ENCODE measurements at places on chromosomes 7 and 10.

DNA sequence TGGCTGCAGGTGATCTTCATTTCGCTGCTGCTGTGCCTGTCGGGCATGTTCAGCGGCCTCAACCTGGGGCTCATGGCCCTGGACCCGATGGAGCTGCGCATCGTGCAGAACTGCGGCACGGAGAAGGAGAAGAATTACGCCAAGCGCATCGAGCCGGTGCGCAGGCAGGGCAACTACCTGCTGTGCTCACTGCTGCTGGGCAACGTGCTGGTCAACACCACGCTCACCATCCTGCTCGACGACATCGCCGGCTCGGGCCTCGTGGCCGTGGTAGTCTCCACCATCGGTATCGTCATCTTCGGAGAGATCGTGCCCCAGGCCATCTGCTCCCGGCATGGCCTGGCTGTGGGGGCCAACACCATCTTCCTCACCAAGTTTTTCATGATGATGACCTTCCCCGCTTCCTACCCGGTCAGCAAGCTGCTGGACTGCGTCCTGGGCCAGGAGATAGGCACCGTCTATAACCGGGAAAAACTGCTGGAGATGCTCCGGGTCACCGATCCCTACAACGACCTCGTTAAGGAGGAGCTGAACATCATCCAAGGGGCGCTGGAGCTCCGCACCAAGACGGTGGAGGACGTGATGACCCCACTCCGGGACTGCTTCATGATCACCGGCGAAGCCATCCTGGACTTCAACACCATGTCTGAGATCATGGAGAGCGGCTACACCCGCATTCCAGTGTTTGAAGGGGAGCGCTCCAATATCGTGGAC is 1.3 kb downstream of the CNNM2 start:
- no peak for DNase-seq

DNA sequence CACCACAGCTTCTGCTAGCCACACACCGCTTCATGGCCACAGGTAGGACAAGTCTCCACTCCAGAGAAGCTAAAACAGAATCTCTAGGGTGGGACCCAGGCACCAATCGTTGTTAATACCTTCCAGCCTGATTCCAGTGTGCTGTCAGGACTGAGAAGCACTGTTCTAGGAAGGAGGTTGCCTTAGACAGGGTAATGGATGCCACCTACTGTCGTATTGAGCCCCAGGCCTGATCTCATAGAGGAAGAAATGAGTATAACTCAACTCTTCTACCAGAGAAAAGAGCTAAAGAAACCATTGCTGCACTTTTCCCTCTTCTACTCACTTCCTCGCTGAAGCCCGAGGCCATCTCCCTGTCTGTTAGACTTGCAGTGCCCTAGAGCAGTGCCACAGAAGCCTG is 31.8 kb downstream of the CNNM1 start:
- DNase-seq, result no peak

DNA sequence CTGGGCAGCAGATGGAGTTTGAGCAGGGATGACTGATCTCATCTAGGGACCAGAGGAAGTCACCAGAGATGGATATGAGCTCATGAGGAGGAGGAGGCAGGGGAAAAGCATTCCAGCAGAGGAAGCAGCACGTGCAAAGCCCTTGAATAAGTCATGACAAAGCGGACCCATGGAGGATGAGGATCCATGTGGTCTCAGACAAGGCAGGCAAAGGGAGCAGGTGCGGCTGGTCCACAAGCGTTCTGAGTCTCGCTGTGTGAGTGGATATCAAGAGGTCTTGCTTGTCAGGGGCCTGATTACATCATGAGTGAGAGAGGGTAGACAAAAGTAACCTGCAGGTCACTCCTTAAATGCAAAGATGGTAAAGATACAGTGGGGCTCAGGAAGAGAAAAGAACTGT is 307.6 kb downstream of the GRID1 start:
- DNase-seq, result no peak

DNA sequence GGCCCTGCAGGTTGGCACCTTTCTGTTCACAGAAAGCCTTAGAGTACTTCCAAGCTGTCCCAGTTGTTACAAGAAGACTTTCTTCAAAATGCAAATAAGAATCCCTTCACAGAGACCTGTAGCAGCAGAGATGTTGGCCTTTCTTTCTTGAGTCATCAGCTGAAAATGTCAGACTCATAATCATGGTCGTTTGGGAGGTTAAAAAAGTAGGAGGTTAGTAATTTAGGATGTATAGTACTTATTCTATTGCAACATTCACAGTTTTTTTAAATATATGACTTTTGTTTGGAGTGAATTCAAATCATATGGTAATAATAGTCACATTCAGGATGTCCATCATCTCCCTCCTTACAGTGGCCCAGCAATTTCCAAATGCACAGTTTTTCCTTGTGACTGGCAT is 223.9 kb upstream of the GLI3 start:
- no peak for DNase-seq

- no peak for DNase-seq
Observed at GRCh38 chr10:655184-655583, 34.3 kb downstream of the DIP2C start.

GRCh38 chr7:36742911-36743775 is 18.8 kb upstream of the AOAH start:
- no peak for DNase-seq

GRCh38 chr7:140212100-140212881 is 35.5 kb upstream of the KDM7A start:
- DNase-seq, result peak; percentile 26

- DNase-seq, result no peak
Observed at GRCh38 chr7:1861799-1862458, 191.9 kb downstream of the ELFN1 start.

DNA sequence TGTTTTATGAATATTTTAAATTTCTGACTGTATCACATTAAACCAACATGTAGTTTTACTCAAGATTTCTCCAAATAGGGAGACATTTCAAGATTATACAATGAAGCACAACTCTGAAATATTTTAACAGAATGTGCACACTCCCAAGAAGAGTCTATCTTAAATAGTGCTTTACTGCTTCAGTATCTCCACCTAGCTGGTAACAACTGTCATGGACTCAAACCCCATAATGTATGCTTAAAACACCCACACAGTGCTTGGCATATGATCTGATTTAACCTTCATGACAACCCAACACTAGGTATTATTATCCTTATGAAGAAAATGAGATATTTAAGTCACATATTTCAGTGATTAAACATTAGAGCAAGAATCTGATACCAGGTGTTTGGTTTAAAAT is 45.9 kb downstream of the ASZ1 start:
- DNase-seq, result no peak

DNA sequence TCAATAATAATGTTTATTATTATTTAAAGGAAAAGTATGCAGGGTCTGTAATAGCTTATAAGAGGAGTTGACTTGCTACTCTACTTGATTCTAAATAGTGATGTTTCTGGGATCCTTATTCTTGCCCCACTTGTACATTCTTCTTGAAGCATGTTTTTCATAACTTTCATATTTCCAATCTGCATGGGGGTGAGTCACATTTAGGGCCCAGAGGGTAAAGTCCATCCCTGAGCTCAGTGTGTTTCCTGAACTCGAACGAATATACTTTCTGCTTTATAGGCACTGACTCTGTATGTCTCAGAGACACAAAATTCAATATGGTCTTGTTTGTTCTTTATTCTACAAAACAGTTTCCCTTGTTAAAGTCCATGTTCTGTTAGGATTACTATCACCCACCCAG is 61.0 kb upstream of the SMIM30 start:
- DNase-seq, result no peak

DNA sequence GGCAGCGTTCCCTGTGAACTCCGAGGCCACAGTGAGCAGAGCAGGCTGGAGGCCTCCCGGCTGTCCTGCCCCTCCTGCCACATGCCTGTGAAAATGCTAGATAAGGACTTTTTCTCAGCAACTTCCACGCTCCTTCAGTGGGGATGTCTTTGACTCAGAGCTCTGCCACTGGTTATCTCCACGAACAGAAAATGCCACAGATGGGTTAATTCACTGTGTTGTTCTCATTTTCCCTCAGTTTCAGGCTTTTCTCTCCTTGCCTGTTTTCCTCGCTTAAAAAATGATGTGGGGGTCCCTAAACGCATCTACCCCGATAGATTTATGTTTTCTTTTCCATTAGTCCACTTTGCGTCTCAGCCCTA is 51.3 kb downstream of the IKZF1 start:
- no peak for DNase-seq

DNA sequence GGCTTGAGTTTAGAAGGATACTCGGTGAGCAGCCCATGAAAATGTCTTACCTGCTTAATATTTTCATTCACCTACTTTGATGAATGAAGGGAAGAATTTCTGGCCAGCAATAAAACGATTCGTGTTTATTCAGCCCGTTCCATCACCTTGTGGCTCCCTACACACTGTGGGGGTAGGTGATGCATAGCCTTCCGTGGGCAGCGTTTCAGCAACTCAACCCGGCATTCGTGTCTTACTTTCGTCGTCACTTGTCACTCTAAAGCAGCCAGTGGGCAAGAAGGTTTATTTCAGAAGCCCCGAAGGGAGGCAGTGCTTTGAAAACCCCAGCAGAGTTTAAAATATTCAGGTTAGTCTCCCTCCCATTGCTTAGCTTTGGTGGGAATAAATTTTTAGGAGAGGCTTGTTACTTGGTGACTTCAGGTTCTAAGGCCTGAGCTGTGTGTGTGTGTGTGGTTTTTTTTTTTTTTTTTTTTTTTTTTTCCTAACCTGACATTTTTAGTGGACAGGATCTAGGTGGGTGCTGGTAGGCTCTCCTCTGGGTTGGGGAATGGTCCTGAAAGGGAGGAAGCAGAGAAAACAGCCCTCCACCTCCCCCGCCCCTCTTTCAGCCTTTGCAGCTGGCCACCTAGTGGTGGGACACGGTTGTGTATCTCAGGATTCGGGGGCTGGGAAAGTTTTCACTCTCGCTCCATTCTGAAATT is 1.8 kb downstream of the GRK5 start:
- peak; percentile 61 for DNase-seq

DNA sequence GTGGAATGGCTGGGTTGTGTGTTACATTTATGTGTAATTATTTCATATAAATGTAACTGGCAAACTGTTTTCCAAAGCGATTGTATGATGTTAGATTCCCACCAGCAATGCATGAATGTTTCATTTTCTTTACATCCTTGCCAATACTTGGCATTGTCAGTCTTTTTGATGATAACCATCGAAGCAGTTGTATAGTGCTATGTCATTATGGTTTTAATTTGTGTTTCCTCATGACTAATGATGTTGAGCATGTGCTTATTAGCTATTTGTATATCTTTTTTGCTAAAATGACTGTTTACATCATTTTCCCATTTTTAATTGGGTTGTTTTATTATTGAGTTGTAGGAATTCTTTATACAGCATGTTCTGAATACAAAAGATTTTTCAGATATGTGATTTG is 22.3 kb downstream of the AHCYL2 start:
- DNase-seq, result no peak

GRCh38 chr10:125023862-125024496 is 82.1 kb downstream of the ZRANB1 start:
- no peak for DNase-seq

DNA sequence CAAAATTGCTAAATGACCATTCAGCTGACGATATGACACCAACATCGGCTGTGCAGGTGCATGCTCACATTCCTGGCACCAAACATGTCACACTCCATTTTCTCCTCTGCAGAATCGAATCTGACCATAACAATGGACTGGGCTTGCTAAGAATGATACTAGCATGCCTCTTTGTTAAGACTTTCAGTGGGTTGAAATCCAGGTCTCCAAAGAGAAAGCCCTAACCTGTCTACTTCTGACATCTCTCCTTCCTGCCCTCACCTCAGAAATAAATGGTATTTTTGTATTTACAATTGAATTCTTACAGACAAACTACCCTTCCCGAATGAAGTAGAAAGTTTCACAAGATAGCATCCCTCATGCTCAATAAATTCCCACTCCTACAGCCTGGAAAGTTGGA is 373.9 kb downstream of the KCNMA1 start:
- DNase-seq, result no peak

GRCh38 chr7:146090023-146090645 is 26.5 kb upstream of the CNTNAP2 start:
- peak; percentile 13 for DNase-seq

DNA sequence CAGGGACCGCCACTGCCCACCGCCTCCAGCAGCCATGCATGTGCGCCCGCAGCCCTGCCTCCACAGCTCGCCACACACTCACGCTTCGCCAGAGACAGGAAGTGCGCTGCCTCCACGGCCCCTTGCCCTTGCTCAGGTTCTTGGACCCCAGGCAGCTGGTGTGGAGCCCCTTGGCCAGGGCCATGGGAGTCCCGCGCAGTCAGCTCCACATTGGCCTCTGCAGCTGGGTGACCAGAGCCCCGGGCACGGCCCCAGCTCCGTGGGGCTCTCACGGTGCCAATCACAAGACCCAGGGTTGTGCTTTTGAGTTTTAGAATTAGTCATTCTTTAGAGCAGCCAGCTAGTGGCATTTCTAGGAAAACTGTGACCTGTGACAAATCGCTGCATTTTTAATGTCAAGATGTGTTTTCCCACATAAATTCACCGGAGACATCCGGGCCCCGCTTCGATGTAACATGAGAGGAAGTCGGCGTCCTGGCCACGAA is 4.3 kb upstream of the UTF1 start:
- DNase-seq, result no peak

GRCh38 chr7:45660901-45661211 is 86.7 kb downstream of the ADCY1 start:
- DNase-seq, result no peak

GRCh38 chr7:96739609-96740008 is 30.0 kb upstream of the SEM1 start:
- no peak for DNase-seq

DNA sequence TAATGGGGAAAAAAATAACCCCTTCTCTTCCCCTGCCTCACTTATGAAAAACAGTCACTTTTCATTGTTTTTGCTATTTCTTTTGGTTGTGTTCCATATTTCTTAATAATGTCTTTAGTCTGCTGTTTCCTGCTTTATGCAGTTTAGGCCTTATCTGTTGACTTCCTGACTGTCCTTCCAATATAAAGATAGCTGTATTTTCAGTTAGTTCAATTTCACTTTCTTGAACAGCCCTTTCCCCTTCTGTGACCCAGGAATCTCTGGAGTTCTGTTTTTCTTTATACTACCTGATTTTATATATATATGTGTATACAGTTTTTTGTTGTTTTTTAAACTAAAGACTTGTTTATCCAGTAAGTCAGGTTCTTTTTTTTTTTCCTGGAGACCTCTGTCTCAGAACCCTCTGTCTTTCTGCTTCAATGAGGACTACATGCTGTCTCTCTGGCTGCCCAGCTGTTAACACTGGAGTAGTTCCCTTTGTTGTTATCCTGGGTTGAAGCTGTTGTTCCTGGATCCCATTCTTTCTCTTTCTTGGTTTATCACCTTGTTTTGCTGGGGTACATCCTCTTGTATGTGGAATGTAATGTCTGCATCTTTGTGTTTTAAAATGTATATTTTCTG is 87.2 kb downstream of the GSDME start:
- DNase-seq, result no peak

DNA sequence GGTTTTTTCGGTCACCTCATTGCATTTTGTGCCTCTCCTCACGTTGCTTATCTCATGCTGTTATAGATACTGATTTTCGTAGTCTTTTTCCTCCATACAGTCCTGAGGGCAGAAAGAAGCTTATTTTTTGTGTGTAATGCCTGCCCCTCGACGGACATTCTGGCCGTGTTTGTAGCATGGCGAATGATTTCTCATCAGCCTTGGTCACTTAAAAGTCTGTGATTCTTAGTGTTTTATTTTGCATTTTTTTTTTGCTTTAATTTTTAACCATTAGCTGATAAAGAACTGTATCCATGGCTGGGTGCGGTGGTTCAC is 469 bp upstream of the NOC3L start:
- no peak for DNase-seq

GRCh38 chr7:108181073-108181985 is 51.2 kb upstream of the LAMB4 start:
- DNase-seq, result peak; percentile 35

- no peak for DNase-seq
Observed at GRCh38 chr7:153939177-153939576, 113.0 kb upstream of the DPP6 start.

Data from CD4-positive, alpha-beta T cell treated with Interleukin-4 for 4 hours (primary cell).